Stimulated activated CD4-positive, alpha-beta T cell treated with anti-CD3 and anti-CD28 coated beads, Interleukin-12 subunit alpha, Interleukin-12 subunit beta, amount 100 ng/mL, for 4 hours (primary cell): ENCODE measurements at places on chromosomes 7 and 10.
A peak's percentile ranks its signal among the peaks of the same experiment; 100 is the strongest.

GRCh38 chr10:43137717-43138020 lies 576 bp upstream of the CSGALNACT2 start:
- DNase-seq, result peak; percentile 38

GRCh38 chr7:103690242-103690974 lies 244.4 kb upstream of the SLC26A5 start:
- no peak for DNase-seq

DNA sequence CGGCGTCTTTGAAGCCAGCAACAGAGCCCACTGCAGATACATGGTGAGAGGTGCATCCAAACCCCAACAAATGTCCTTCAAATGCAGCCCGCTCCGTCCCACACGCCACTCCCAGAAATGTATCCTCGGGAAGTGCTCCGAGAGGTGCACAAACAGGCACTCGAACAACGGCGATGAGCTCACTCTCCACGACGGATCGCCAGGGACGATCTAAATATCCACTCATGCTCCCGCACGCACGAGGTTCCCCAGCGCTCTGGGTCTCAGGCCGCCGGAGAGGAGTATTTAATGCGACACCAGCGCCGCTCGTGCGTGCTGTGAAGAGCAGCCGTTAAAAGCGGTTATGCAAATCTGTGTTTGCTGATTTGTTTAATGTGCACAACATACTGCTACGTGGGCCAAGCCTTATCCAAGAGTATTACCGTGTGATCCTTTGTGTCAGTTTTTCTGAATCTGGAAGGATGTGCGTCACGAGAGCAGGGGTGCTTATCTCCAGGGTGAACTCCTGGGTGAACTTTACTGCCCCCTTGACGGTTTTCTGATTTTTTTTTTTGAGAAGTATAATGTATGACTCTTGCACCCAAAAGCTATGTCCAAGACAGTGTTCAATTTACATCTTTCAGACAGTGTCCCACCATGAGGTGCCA lies 48.5 kb upstream of the PPP2R2D start:
- DNase-seq, result no peak

GRCh38 chr10:75508239-75508813 lies 76.9 kb downstream of the LRMDA start:
- DNase-seq, result no peak
